ENCODE measurements at places on chromosomes 16 and 17.

GRCh38 chr16:17643935-17644334 lies 173.2 kb upstream of the XYLT1 start:
- DNase-seq: no peak

GRCh38 chr17:19263641-19264051 lies 26.5 kb downstream of the EPN2 start:
- peak; percentile 88 for DNase-seq

GRCh38 chr16:85126394-85126704 lies 14.1 kb upstream of the CIBAR2 start:
- DNase-seq: no peak

- DNase-seq: no peak
These were observed 66.6 kb upstream of the TOM1L1 start for GRCh38 chr17:54834086-54834485.

DNA sequence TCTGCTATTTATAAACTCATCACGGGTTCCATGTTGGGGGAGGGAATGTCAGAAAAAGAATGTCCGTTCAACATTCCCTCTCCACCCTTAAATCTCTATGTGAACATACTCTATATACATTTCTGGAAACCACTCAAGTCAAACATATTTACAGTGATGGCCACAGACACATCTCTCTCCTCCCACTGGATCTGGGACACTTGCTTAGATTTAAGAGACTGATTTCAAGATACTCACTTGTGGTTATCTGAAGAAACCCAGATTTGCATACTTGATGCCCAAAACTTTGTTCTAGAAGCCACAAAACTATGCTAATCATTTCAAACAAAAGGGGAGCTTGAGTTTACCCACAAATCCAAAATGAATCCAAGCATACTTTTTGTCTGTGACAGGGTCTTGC lies 182.9 kb upstream of the SOX9 start:
- DNase-seq: peak; percentile 51

- no peak for DNase-seq
These were observed 19.7 kb downstream of the TMEM11 start for GRCh38 chr17:21194226-21194625.

DNA sequence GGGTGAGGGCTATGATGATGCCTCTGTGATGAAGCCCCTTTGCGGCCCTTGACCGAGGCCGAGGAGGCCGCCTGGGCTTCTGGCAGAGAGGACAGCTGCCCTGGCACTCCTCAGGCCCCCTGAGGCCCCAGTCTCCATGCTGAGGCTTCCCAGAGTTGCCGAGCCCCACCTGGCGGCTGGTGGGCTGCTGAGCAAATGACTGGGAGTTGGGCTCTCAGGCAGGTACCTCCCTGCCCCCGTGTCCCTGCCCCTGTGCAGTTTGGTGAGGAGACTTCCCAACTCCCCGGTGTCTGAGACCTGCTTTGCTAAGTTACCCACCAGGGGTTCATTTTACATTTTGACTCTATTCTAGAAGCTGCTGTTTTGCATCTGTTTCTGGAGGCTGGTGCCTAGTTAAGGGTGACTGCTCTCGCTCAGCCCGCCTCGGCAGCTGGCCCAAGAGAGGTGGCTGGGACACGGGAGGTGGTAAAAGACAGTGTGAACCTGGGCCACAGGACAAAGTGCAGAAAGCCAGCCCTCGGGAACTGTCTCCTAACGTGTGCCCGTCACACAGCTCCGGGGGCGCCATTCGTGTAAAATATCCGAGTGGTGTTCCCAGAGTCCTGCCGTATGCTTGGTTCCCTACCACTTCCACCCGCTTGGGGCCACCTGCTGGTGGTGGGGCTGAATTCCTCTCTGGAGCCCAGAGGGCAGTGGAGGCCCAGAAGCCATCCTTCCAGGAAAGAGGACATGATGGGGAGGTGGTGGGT lies 134.5 kb downstream of the RAB11FIP4 start:
- no peak for DNase-seq

DNA sequence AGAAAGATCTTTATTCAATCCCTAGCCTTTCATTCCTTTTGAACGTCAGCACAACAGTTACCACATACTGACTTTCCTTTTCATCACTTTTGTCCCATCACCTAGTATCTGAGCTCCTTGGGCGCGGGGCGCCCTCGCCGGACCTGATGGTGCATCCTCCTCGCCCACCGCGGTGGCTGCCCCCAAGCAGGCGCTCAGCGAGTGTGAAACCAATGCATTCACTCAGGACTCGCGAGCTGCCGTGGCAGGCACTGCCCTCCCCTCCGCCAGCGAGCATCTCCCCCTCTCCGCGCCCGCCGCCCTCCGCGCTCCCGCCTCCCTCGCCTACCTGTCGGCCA lies 756 bp downstream of the KLHL11 start:
- DNase-seq: no peak

- peak; percentile 72 for DNase-seq
These were observed 50.4 kb upstream of the ERN1 start for GRCh38 chr17:64180089-64181073.

- no peak for DNase-seq
These were observed 6.2 kb downstream of the NTAN1 start for GRCh38 chr16:15049581-15050180.

- no peak for DNase-seq
These were observed 725 bp upstream of the ARL5C start for GRCh38 chr17:39166437-39167335.

GRCh38 chr17:72816406-72816805 lies 276.1 kb downstream of the SLC39A11 start:
- no peak for DNase-seq

GRCh38 chr17:45790296-45790922 lies 6.3 kb downstream of the CRHR1 start:
- DNase-seq: no peak

DNA sequence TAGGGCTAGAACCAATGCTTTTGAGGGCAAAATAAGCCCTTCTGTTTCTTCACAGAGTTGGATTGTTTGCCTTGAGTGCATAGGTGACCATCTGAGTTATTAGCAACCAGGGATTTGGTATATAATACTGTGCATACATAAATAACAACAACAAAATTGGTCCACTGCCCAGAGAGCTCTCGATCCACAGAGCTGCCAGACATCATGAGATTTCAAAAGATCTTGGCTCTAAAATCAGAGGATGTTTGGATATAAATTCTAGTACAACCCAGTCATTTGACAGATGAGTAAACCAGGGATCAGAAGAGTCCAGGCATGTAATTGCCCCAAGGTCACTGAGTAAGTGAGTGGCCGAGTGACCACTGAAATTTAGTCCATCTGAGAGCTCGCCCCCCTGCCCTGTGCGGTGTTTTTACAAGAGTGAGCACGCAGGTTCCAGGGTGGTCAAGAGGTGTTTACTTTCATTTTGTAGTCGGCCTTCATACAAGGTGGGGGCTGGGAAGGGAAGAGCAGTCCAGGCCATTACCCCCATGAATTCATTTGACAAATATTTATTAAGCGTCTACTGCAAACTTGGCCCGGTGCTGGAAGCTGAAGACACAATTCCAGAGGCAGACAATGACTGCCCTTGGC lies 1.8 kb upstream of the MT2A start:
- DNase-seq: peak; percentile 97

Data from amniotic epithelial cell (primary cell).